HCT116 (cell line): ENCODE measurements at places on chromosomes 4 and X. TPM values are rescaled to one million over a fixed set of nuclear protein-coding genes. Genes with fewer than 3 reads are reported as not detected.

The EDA2R gene
- total RNA-seq: not detected

The NUDT6 gene
- total RNA-seq: 9.0 TPM

The GIMD1 gene
- not detected for total RNA-seq

The KIAA1210 gene
- not detected for total RNA-seq

The CXCL10 gene
- not detected for total RNA-seq

The XAGE1B gene
- not detected for total RNA-seq

The LYAR gene
- total RNA-seq: 53.0 TPM

The NKX6-1 gene
- 4.2 TPM for total RNA-seq

The FAM184B gene
- 0.07 TPM for total RNA-seq

The FGA gene
- 3.9 TPM for total RNA-seq

The SPIN2A gene
- 0.54 TPM for total RNA-seq

The BEX5 gene
- not detected for total RNA-seq

The FHIP1A gene
- total RNA-seq: 14.8 TPM

The AFM gene
- not detected for total RNA-seq

The SERPINA7 gene
- not detected for total RNA-seq

The NSUN7 gene
- 0.07 TPM for total RNA-seq

The IL21 gene
- 0.12 TPM for total RNA-seq

The USP26 gene
- not detected for total RNA-seq

The SH2D1A gene
- total RNA-seq: 0.15 TPM

The OTUD6A gene
- total RNA-seq: not detected

The MAGEA2 gene
- 48.1 TPM for total RNA-seq

The CYBB gene
- total RNA-seq: 0.59 TPM

The SMIM43 gene
- not detected for total RNA-seq

The F9 gene
- total RNA-seq: not detected

The CDX4 gene
- not detected for total RNA-seq

The XKRX gene
- 0.47 TPM for total RNA-seq
